Cortex of kidney (tissue), 1 donor: ENCODE measurements at places on chromosomes 5 and 9.

GRCh38 chr9:26205261-26205660, 527.0 kb upstream of the TUSC1 start:
- DNase-seq, result no peak

- no peak for DNase-seq
These were observed 13.8 kb downstream of the DNM1 start for GRCh38 chr9:128216781-128217553.

DNA sequence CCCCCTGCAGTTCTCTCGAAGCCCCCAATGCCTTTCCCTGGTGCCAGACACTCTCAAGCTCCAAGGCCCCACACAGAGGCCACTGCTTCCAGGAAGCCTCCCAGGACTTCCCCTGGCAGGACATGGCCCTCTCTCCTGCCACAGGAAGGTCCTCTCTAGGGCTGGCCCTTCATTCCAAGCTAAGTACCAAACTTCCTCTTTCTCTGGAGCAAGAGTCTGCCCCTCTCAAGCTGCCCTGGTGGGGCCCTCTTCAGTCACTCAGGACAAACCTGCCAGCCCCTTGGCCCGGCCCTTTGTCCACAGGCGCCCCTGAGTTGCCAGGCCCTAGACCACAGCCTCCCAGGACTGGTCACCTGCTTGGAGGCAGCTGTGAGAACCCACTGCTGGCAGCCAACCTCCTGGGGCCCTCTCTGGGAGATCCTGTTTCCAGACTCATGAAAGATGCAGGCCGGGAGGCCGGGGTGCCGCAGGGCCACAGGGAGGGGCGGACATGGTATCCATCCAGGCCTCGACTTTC, 6.6 kb downstream of the NINJ1 start:
- no peak for DNase-seq

DNA sequence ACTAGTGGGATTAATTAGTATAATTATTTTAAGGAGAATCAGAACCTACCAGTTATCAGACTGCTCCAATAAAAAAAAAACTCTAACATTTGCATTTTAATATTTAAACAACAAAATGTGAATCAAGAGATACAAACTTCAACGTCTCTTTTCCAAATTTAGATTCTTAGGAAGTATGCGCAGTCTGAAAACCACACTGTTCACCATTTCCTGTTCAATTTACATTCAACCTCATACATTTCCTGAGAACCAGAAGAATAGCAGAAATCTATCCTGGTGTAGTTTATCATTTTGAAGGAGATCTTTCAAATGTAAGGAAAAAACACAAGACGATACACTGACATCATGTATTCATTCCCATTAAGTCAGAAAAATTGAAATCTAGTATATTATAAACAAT, 869.2 kb downstream of the EFNA5 start:
- no peak for DNase-seq

- DNase-seq, result no peak
These were observed 2.0 kb upstream of the PCDH12 start for GRCh38 chr5:141960018-141960417.
